Activated CD4-positive, alpha-beta T cell treated with anti-CD3 and anti-CD28 coated beads for 24 hours (primary cell): ENCODE measurements at places on chromosomes 13 and 19.

- DNase-seq = peak; percentile 65
These were observed 15.5 kb downstream of the MAST3 start for GRCh38 chr19:18112989-18113478.

DNA sequence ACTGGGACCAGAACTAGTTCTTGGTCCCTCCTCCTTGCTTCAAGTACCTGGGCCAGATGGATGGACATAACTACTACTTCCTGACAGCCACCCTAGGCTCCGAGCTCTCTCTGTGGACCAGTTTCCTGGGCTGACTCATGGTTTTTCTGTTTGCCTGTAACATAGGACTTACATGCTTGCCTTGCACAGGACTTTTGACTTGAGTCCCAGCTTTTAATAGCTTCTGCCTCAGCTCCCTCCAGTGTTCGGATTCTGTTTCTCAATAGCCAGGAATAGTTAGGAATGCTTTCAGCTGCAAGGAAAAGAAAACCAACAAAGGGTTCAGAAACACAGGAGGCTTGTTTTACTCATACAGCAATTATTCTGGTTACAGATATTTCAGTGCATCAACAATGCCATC is 405.9 kb downstream of the ZNF536 start:
- no peak for DNase-seq

DNA sequence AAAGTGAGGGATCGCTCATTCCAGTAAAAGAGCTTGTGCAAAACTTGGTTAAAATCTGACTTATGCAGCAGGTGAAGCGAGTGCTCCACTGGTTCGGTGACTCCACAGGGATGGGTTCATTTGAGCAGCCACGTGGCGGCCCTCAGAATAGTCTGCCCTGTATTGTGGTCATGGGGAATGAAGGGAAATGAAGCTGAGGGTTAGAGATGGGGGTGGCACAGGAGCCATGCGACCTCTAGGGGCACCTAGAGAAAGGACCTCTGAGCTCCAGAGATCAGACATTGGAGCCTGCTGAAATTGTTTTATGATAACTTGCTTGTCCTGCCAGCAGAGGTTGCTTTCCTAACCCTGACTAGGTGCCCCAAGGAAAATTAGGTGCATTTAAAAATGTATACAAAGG is 26.6 kb downstream of the CBY2 start:
- no peak for DNase-seq

DNA sequence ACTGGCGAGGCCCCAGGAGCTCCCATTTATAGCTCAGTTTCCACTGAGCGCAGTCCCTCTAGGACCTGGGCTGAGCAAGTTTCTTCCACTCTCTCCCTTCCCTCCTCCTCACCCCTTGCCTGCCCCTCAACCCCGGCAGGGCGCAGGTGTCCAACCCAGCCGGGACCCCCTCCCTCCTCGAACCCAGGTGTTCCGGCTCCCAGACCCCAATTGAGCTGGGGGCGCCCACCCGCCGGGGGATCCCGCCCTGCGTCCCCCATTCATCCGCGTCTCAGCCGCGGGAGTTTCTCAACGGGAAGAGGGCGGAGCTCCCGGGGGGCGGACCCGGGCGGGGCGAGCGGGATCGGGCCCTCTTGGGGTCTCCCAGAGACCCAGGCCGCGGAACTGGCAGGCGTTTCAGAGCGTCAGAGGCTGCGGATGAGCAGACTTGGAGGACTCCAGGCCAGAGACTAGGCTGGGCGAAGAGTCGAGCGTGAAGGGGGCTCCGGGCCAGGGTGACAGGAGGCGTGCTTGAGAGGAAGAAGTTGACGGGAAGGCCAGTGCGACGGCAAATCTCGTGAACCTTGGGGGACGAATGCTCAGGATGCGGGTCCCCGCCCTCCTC is at the start of gene KIRREL2:
Gene KIRREL2 (plus strand): TSS at position 366 of the 604 bp plus-strand sequence. CDS start 209 bp downstream, at position 575.
- no peak for DNase-seq

DNA sequence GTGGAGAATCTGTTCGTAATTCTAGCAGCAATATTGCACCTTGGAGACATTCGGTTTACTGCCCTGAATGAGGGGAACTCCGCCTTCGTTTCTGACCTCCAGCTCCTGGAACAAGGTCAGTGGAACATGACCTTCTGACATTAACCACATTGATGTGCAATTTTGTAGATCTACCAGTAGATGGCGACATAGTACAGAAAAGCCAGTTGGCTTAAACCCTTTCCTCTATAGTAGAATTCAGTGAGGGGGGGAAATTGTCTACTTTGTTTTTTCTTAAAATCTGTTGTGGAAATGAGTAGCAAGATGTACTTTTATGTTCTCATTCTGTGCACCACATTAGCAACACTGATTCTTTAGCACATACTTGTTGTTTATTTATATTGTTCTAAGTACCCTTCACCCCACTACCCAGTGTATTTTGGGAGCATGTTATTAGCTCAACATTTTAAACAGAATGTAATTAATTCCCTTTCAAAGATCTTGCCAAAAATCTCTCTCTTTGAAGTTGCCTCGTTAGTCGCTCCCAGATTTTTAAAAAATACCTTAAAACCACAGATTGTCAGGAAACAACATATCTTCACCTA is 332.2 kb downstream of the MYO16 start:
- peak; percentile 3 for DNase-seq

DNA sequence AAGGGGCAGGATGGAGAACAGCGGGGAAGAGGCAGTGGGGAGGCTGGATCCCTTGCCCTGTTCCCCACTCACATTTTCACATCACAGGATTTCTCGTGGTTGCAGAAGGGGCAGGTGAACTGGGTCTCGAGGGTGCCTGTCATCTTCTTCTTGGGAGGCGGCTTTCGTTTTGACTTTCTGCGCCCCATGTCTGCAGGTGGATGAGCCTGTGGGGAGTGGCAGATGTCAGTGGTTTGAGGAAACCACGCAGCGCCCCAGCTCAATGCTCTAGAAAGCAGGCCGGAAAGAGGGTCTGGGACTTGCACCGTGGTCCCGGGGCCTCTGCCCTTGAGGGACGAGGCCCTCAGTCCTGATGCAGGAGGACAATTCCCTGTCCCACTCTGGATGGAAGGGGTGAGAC is 4.9 kb downstream of the ELOF1 start:
- DNase-seq = no peak

- no peak for DNase-seq
These were observed 22.1 kb downstream of the SPART start for GRCh38 chr13:36323951-36324566.

- no peak for DNase-seq
These were observed 1.1 kb downstream of the EDDM13 start for GRCh38 chr19:56273563-56274117.

DNA sequence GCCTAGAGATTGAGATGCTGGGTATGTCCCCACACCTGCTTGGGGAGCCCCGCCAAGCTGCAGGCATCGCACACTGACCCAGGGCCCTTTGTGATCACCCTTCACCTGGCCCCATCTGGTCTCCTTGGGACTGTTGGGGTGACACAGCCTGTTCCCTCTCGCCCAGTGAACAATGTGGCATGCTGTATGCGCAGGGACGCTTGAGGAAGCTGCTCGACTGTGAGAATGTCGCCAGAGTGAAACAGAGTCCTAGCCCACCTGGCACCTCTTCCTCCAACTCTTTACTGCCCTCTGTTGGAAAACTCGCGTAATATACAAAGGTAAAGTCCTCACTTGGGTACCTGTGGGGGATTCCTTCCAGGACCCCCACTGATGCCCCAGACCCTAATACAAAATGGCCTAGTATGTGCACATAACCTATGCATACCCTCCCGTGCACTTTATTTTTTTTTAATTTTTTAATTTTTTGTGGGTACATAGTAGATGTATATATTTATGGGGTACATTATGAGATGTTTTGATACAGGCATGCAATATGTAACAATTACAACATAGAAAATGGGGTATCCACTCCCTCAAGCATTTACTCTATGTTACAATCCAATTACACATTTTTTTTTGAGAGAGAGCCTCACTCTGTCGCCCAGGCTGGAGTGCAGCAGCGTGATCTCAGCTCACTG is 9.0 kb downstream of the BLOC1S3 start:
- DNase-seq = no peak

DNA sequence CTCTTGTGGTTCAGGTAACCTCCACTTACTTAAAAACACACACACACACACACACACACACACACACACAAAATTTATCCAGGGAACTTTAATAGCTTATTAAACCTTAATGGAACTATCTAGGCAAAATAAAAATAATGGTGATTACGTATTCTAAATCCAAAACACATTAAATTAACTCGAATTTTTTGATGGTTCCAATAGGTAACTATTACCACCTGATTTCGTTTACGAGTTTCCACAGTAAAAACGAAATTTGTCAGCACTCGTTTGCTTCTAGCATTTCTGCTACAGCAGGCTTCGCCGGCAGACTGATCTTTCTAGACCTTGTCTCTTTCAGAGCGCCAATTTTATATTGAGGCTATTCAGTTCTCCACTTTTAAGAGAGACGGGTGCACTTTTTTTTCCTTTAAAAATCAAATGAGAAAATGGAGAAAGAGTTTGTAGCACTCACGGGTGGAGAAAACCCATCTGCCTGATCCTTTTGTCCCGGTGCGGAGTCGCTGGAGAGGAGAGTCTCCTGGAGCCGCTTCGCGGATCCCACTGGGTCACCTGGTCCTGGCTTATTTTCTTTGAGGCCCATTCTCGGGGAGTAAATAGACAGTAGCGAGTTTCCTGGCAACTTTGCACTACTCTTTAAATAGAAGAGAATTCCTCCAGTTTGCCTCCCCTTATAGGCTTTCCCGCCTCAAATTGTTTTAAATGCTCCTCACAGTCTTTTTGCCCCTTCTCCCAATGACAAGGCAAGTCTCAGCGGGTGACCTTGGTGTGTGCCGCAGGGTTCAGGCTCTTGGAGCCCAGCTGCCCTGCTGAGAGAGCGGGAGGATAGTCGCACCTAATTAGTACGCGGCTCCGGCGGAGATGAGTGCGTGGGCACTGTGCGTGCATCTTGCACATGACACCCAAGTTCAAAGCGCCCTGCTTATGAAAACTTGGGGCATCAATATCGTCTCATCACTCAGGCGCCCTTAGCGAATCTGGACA is 117.0 kb downstream of the KCNRG start:
- DNase-seq = no peak

- no peak for DNase-seq
These were observed 473 bp upstream of the ITM2B start for GRCh38 chr13:48232420-48233045.
